Osteoblast (primary cell): ENCODE measurements at places on chromosomes 16 and 17. TPM values are rescaled to one million over a fixed set of nuclear protein-coding genes. Genes with fewer than 3 reads are reported as not detected.
A peak's percentile ranks its signal among the peaks of the same experiment; 100 is the strongest.

GRCh38 chr17:7219812-7220592, at the start of the genes ACADVL and DLG4:
ACADVL (plus strand) TSS chr17:7219938; CDS start chr17:7219985, 47 bp downstream.
DLG4 (minus strand) TSS chr17:7219836.
- peak; percentile 99 for DNase-seq
- peaks cover 48% of the 10 kb centered on the region for H3K4me1 ChIP-seq
- H3K36me3 ChIP-seq = peaks cover 42% of the 10 kb centered on the region
- peak within 1 kb of the TSS; percentile 97 for H3K4me3 ChIP-seq
- no peaks in the 10 kb centered on the region for H3K27me3 ChIP-seq
- H3K27ac ChIP-seq = peak within 1 kb of the TSS; percentile 94

GRCh38 chr16:28901862-28902261, 23.2 kb downstream of the RABEP2 start:
- H3K27ac ChIP-seq = no peak overlapping the region
- H3K36me3 ChIP-seq = no peaks in the 10 kb centered on the region
- H3K4me1 ChIP-seq = no peaks in the 10 kb centered on the region
- DNase-seq = no peak

GRCh38 chr17:54085934-54086333, 263.2 kb downstream of the KIF2B start:
- no peak overlapping the region for H3K4me3 ChIP-seq
- DNase-seq = no peak
- H3K27ac ChIP-seq = no peak overlapping the region

DNA sequence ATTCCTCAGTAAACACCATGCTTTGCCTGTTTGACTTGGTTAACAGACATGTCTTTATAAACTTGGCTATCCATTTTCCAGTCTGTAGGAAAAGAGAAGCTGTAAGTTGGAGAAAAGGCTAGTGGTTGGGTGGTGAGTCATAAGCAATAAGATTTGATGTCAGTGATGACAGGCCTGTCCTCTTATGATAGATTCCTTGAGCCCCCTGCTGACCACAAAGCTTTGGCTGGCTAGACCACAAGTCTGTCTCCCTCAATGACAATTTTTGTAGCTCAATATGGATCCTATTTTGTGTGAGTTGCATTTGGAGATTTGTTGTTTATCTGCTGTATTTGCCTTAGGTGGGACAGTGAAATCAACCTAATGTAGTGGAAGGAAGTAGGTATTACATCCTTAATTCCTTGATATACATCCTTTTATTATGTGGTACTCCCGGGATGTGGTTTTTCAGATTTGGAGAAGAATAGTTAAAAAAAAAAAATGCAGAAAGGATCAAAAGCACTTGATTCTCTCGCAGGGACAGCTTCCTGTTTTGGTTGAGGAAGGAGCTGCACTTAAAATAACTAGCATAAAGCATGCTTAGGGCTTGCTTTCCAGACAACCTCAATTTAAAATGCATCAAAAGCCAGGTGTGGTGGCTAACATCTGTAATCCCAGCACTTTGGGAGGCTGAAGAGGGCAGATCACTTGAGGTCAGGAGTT, 67.4 kb downstream of the SIAH1 start:
- no peaks in the 10 kb centered on the region for H3K27me3 ChIP-seq
- H3K36me3 ChIP-seq = peaks cover 3% of the 10 kb centered on the region
- DNase-seq = peak; percentile 57
- no peak overlapping the region for H3K27ac ChIP-seq
- H3K4me3 ChIP-seq = no peak overlapping the region

GRCh38 chr17:11935734-11936406, 61.4 kb downstream of the ZNF18 start:
- H3K27me3 ChIP-seq = no peaks in the 10 kb centered on the region
- peak; percentile 59 for DNase-seq
- no peaks in the 10 kb centered on the region for H3K4me1 ChIP-seq
- no peak overlapping the region for H3K4me3 ChIP-seq
- no peak overlapping the region for H3K27ac ChIP-seq

DNA sequence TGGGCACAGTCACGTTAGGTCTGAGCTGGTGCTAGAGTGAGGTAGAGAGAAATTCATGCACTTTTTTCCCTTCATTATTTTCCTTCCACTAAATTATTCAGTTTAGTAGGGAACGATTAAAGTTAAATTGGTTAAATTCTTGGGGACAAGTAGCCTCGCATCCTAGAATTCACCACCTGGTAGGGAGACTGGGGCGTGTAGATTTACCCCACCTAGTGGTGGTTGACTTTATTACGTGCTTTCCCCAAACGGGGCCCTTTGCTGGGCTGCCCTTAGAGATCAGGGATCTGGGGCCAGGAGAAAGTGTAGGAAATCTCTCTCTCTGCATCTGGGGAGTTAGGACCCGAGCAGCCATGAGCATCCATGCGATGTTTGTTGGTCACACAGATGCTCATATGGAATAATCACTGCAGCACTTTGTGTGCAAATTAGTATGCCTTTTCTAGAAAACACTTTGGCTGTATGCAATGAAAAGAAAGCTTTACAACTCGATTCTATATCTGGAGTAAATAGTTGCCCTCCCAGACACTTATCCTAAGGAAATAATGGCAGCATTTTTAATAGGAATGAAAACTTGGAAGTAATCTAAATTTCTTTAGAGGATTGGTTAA, 107.0 kb downstream of the PLCG2 start:
- no peak overlapping the region for H3K4me3 ChIP-seq
- no peak for DNase-seq
- peaks cover 8% of the 10 kb centered on the region for H3K27me3 ChIP-seq
- no peaks in the 10 kb centered on the region for H3K36me3 ChIP-seq

GRCh38 chr16:47366228-47366627, 94.6 kb downstream of the ITFG1 start:
- DNase-seq = no peak
- H3K27ac ChIP-seq = no peak overlapping the region
- no peaks in the 10 kb centered on the region for H3K4me1 ChIP-seq
- H3K36me3 ChIP-seq = no peaks in the 10 kb centered on the region

DNA sequence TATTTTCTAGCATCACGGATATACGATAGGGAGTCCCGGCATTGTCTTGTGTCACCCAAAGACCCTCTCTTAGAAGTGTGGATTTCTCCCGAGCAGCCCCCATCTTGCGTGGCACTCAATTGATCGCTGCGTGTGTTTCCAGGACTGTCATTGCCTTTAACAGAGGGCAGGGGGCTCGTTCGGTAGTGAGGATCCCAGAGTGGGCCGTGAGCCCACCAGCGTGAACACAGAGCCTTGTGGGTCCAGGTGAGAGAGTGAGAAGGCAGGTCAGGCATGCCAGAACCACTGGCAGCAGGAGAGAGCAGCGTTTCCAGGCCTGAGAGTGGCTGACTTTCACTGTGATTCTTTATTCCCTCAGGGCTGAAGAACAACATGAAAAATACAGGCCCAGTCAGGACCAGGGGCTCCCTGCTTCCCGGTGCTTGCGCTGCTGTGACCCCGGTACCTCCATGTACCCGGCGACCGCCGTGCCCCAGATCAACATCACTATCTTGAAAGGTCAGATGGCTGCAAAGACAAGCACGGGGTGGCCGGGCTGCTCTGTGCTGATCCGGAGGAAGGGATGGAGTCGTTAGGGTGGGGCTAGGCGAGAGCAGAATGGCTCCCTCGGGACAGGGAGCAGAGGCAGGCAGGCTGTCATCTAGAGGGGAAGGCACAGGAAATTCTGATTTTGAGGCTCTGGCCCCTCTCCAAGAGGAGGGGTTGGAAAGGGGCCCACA, 22.4 kb downstream of the C1QTNF1 start:
- DNase-seq = peak; percentile 86
- peaks cover 17% of the 10 kb centered on the region for H3K4me1 ChIP-seq
- H3K4me3 ChIP-seq = no peak overlapping the region
- no peak overlapping the region for H3K27ac ChIP-seq
- peaks cover 27% of the 10 kb centered on the region for H3K27me3 ChIP-seq

- no peaks in the 10 kb centered on the region for H3K4me1 ChIP-seq
- H3K36me3 ChIP-seq = no peaks in the 10 kb centered on the region
- H3K27me3 ChIP-seq = peaks cover 31% of the 10 kb centered on the region
Observed at GRCh38 chr17:77914385-77915254, 43.9 kb upstream of the TNRC6C start.

- no peak overlapping the region for H3K27ac ChIP-seq
- H3K4me1 ChIP-seq = no peaks in the 10 kb centered on the region
- H3K27me3 ChIP-seq = no peaks in the 10 kb centered on the region
- peak; percentile 47 for DNase-seq
- no peak overlapping the region for H3K4me3 ChIP-seq
Observed at GRCh38 chr16:56363181-56363716, 62.1 kb downstream of the AMFR start.

- DNase-seq = peak; percentile 90
- peaks cover 16% of the 10 kb centered on the region for H3K4me1 ChIP-seq
- peaks cover 35% of the 10 kb centered on the region for H3K36me3 ChIP-seq
- peak overlapping the region; percentile 95 for H3K27ac ChIP-seq
- H3K27me3 ChIP-seq = no peaks in the 10 kb centered on the region
Observed at GRCh38 chr17:36533935-36534839, 481 bp downstream of the MYO19 start.

DNA sequence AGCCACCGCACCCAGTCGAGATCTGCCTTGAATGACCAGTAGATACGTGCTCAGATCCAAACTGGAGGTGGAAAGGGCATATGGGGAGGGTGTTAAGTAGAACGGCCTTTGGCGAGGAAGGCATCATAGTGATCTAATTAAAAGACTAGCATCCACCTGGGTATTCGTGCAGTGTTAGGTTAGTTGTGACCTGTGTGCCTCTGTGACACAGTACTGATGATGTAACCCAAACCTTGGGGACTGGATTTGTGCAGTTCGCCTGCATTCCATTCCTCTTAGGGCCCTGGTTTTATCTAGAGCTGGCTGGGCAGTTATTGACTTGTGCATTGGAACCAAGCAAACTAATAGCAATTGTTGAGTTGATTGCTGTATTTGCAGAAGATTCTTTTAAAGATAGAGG, 47.9 kb downstream of the SNX29 start:
- H3K27ac ChIP-seq = no peak overlapping the region
- H3K36me3 ChIP-seq = no peaks in the 10 kb centered on the region
- H3K4me1 ChIP-seq = no peaks in the 10 kb centered on the region
- H3K27me3 ChIP-seq = no peaks in the 10 kb centered on the region
- no peak overlapping the region for H3K4me3 ChIP-seq

DNA sequence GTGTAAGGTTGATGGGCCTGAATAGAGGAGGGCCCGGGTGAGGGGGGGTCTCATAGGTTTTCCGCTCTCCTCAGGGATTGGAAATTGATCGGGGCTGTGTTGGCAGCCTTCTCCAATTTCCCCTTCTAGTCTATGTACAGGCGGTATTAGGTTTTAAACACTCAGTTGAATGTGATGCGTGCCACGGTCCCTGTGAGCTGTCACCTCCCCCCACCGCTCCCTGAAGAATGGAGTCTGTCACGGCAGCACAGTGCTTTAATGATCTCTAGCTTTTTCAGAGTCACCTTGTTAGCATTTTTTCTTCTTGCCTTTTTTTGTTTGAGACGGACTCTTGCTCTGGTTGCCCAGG, 800 bp downstream of the COX4I1 start:
- H3K36me3 ChIP-seq = peaks cover 57% of the 10 kb centered on the region
- peak overlapping the region; percentile 96 for H3K4me3 ChIP-seq
- H3K4me1 ChIP-seq = peaks cover 9% of the 10 kb centered on the region
- DNase-seq = peak; percentile 89
- H3K27me3 ChIP-seq = no peaks in the 10 kb centered on the region
- peak overlapping the region; percentile 97 for H3K27ac ChIP-seq

DNA sequence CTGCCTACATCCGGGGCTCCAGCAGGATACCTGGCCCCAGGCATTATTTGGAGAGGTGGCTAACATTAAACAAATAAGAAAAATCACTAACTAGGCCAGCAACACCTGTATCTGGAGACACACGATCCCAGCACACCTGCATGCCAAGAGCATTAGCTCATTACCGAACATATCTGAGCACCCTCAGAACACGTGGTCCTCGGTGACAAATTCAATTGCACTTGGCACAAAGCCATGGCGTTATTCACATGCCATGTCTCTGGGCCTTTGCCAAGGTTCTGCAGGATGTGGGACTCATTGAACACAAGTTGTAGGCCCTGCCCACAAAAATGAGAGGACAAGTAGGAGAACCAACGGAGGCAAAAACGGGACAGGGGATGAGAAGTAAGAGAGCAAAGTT, 552.3 kb downstream of the TOX3 start:
- no peak overlapping the region for H3K4me3 ChIP-seq
- no peaks in the 10 kb centered on the region for H3K36me3 ChIP-seq
- no peak for DNase-seq
- no peaks in the 10 kb centered on the region for H3K4me1 ChIP-seq
- no peaks in the 10 kb centered on the region for H3K27me3 ChIP-seq
- no peak overlapping the region for H3K27ac ChIP-seq

DNA sequence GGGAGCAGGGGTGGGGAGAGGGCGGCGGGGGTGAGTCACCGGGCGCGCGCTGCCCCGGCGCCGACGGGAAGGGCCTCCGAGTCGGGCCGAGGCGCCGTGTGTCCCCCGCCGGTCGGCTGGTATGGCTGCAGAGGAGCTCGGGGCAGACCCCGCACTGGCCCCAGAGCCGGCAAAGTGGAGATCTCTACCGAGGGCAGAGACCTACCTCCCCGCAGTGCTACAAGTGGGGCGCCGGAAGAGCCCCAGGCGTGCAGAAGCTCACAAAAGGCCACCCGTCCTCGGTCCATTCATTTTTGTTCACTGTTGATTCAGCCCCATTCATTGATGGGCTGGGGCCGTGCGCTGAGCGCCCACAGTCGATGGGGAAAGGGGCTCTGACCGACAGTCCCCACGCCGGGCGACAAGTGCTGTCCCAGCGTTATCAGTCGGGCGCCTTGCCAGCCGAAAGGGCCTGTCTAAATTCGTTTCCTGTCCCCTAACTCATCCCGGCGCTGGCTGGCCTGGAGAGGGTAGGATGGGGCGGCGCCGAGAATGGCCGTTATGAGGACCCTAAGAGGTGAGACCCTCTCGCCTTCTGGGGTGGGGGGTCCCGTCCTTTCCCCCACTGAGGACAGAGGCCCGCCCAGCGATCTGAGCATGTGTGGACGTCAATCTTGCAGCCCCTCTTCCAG, 709 bp upstream of the ENO3 start:
- H3K4me1 ChIP-seq = peaks cover 47% of the 10 kb centered on the region
- H3K36me3 ChIP-seq = peaks cover 17% of the 10 kb centered on the region
- no peaks in the 10 kb centered on the region for H3K27me3 ChIP-seq
- peak overlapping the region; percentile 96 for H3K4me3 ChIP-seq
- DNase-seq = peak; percentile 94
- H3K27ac ChIP-seq = peak overlapping the region; percentile 17

DNA sequence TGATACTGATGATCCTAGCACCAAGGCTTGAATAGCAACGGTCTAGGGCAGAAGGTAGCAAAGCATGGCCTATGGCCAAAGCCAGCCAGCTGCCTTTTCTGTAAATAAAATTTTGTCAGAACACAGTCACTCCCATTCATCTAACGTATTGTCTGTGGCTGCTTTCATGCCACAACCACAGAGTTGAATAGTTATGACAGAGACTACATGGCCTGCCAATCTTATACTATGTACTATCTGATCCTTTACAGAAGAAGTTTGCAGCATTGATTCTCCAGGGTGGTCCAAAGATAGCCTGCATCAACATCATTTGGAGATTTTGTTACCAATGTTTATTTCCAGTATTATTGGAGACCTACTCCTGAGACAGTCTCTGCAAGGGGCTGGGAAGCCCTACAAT, 19.9 kb upstream of the MMD start:
- H3K36me3 ChIP-seq = no peaks in the 10 kb centered on the region
- DNase-seq = no peak
- no peak overlapping the region for H3K27ac ChIP-seq
- H3K27me3 ChIP-seq = no peaks in the 10 kb centered on the region
- H3K4me3 ChIP-seq = no peak overlapping the region

GRCh38 chr17:8417806-8418205, 17.9 kb upstream of the NDEL1 start:
- H3K27ac ChIP-seq = no peak overlapping the region
- H3K4me3 ChIP-seq = no peak overlapping the region
- no peaks in the 10 kb centered on the region for H3K36me3 ChIP-seq
- DNase-seq = no peak
- peaks cover 15% of the 10 kb centered on the region for H3K4me1 ChIP-seq

PLD2 gene
- total RNA-seq = 18.9 and 19.9 TPM in 2 replicates

SLC5A11 gene
- total RNA-seq = 0.29 TPM in 1 of 2 replicates, not detected in the other

CHRNE gene
- 1.4 and 1.8 TPM in 2 replicates for total RNA-seq

HSD17B1 gene
- 1.1 and 1.5 TPM in 2 replicates for total RNA-seq

CD300LG gene
- not detected in 2 replicates for total RNA-seq

RNU2-1 gene
- not detected in 2 replicates for total RNA-seq

OR3A2 gene
- total RNA-seq = not detected in 2 replicates

GFAP gene
- under 0.01 TPM in 2 replicates for total RNA-seq
